Nephron progenitor cell (in vitro differentiated cells): ENCODE measurements at places on chromosomes 5 and 9.

DNA sequence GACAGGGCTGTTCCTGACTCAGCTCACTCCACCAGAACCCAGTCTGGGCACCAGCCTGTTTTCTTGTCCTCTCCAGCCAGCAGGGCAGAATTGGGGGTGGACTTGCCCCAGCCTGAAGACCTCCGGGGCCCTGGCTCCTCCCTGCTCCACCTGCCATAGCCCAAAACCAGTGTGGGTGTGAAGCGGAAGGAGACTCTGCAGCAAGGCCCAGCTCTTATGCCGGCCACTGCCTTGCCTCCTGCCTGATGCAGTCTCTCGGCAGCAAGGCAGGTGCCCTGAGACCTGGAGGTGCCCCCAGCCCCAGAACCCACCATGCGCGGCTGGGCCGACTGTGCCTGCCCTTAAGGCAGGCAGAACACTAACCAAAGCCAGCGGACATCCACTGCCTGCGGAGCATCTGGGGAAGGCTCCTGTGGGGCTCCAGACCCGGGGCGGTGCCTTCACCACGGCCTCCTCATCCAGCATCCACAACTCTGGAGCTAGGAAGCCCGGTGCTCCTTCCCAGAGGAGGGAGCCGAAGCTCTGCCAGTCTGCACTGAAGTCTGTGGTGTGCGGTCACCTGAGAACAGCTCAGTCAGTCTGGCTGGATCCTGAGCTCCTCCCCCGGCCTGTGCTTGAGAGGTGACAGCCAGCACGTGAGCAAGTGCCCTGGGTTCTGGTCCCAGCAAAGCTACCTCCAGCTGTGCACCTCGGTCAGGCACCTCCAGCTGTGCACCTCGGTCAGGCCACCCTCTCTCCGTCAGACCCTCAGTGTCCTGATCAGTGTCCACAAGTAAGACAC lies 116.7 kb downstream of the ADAMTS2 start:
- DNase-seq: peak; percentile 55

GRCh38 chr9:131033269-131034224 lies 24.6 kb downstream of the LAMC3 start:
- no peak for DNase-seq

- no peak for DNase-seq
These were observed 15.3 kb upstream of the KIF12 start for GRCh38 chr9:114114364-114114763.

- no peak for DNase-seq
These were observed 480.2 kb downstream of the CAAP1 start for GRCh38 chr9:26412446-26412845.

GRCh38 chr5:35248843-35249780 lies 18.8 kb upstream of the PRLR start:
- no peak for DNase-seq

- DNase-seq: no peak
These were observed 35.0 kb downstream of the TGFBR1 start for GRCh38 chr9:99139868-99140267.

DNA sequence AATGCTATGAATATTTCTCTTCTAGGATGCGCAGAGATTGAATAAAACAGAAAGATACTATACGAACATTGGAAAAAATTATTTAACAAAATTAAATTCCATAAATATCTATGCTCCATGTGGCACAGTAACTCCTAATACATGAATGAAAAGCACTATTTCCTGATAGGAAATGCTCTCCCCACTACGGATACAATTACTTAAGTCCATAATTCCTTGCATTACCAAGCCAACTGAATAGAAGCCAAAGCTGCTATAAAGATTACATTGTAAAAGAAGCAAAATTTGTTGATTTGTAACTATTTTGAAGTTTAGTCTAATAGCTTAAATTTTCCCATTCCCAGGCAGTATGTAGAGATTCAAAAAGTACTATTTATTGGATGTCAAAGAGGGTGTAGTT lies 61.8 kb upstream of the SNX2 start:
- DNase-seq: no peak

GRCh38 chr5:118793091-118793490 lies 195.3 kb downstream of the DTWD2 start:
- DNase-seq: no peak

- no peak for DNase-seq
These were observed 215.3 kb downstream of the FOXD4L6 start for GRCh38 chr9:40913096-40913719.

GRCh38 chr9:27362447-27363210 lies 65.7 kb upstream of the EQTN start:
- no peak for DNase-seq

DNA sequence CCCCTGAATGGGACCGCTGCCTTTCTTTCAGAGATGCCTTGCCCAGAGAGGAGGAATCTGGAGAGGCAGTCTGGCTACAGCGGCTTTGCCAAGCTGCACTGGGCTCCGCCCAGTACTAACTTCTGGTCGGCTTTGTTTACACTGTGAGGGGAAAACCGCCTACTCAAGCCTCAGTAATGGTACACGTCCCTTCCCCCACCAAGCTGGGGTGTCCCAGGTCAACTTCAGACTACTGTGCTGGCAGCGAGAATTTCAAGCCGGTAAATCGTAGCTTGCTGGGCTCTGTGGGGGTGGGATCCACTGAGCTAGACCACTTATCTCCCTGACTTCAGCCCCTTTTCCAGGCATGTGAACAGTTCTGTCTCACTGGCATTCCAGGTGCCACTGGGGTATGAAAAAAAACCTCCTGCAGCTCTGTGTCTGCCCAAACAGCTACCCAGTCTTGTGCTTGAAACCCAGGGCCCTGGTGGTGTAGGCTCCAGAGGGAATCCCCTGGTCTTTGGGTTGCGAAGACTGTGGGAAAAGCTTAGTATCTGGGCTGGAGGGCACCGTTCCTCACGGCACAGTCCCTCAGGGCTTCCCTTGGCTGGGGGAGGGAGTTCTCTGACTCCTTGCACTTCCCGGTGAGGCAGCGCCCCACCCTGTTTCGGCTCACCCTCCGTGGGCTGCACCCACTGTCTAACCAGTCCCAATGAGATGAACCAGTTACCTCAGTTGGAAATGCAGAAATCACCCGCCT lies 171.2 kb downstream of the CWC27 start:
- DNase-seq: peak; percentile 24

GRCh38 chr5:1317921-1318565 lies 23.2 kb upstream of the TERT start:
- no peak for DNase-seq

GRCh38 chr9:93264338-93265125 lies 80.6 kb downstream of the WNK2 start:
- DNase-seq: no peak

GRCh38 chr9:3794635-3795034 lies 268.8 kb upstream of the RFX3 start:
- DNase-seq: no peak

GRCh38 chr5:67021031-67021430 lies 175.6 kb downstream of the CD180 start:
- no peak for DNase-seq

DNA sequence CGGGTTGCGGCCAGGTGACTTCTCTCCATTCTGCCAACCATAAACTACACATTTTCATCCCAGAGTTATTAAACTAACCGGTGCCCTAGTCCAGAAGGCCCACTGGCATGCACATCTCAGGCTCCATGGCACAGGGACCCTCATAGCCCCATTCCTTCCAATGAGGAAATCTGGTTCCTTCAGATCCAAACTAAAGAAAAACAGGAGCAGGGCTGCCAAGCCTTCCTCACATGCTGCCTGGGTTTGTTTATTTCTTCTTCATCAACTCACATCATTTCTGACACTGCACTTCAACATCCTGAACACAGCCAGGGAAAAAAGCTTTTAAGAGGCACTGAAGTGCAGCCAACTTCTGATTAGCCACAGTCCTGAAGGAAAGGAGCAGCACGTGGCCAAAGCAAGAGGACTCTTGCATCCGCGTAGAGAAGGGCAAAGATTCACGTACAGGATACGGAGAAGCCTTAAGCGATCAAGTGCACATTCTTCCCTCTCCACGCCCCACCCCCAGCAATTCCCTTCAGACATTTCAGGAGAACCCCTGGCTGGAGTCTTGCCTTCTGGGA lies 22.5 kb downstream of the LHFPL2 start:
- no peak for DNase-seq

GRCh38 chr9:137272241-137273094 lies 5.1 kb upstream of the TOR4A start:
- no peak for DNase-seq

- no peak for DNase-seq
These were observed 120.8 kb upstream of the ZNF608 start for GRCh38 chr5:124867137-124867704.

DNA sequence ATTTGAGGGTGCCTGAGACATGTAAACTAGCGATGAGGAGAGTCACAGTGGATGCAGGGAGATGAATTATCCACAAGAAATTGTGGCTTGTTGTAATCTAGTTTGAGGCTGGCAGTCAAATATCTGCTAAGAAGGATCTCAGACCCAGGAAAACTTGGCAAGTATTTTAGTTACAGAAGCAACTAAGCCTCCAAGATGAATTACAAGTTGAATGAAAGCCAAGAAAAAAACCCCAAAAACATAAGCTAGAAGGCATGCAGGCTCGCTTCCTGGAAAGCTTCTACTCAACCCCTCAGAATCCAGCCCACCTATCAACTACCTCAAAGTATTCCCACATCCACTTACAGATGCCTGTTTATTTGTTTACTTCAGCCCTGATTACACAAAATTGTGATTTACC lies 696.9 kb downstream of the MAT2B start:
- DNase-seq: no peak

GRCh38 chr9:130824643-130825350 lies 10.3 kb upstream of the ABL1 start:
- peak; percentile 46 for DNase-seq

DNA sequence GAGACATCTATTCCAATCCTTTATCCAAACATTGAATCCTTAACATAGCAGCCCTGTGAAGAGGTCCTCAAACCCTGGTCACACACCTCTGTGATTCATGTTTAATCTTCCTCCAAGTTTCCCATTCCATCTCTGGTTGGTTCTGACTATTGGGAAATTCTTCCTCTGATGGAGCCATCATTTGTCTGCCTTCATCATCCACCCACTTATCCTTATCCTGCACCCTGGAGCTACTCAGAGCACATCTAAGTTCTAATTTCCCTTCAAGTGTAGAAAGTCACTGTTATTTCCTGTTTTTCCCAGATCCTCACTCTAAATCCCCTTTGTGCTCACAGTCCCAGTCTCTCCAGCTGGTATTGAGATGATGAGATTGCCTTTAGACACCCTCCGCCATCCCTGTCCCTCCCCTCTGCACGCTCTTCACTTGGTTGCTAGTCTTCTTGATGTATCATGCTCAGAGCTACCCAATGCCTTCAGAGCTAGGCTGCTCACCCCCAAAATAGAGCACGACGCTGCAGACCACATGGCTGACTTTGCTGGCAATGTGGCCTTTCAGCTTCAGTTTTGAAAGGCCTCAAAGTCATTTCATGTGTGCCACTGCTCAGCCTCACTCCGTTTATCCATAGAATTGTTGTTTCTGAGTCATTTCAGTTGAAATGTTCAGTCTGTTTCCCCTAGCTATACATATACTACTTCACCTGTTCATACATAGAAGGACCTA lies 154.3 kb downstream of the PALM2AKAP2 start:
- no peak for DNase-seq

GRCh38 chr9:137275588-137276472 lies 1.7 kb upstream of the TOR4A start:
- no peak for DNase-seq

DNA sequence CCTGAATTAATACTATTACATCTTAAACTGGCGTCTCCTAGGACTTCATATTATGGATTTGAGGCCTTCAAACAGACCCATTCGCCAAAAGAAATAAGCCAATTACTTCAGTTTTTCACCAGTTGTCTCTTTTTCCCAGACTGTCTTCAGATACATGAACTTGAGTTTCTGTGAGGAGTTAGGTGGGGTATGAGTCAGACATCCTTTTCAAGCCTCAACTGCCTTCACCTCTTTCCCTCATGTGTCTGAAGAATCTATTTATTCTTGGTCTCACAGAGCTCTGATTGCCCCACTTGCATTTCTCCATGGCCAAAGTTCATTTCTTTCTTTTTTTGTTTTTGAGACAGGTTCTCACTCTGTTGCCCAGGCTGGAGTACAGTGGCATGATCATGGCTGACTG lies 12.5 kb downstream of the WNT8A start:
- no peak for DNase-seq

DNA sequence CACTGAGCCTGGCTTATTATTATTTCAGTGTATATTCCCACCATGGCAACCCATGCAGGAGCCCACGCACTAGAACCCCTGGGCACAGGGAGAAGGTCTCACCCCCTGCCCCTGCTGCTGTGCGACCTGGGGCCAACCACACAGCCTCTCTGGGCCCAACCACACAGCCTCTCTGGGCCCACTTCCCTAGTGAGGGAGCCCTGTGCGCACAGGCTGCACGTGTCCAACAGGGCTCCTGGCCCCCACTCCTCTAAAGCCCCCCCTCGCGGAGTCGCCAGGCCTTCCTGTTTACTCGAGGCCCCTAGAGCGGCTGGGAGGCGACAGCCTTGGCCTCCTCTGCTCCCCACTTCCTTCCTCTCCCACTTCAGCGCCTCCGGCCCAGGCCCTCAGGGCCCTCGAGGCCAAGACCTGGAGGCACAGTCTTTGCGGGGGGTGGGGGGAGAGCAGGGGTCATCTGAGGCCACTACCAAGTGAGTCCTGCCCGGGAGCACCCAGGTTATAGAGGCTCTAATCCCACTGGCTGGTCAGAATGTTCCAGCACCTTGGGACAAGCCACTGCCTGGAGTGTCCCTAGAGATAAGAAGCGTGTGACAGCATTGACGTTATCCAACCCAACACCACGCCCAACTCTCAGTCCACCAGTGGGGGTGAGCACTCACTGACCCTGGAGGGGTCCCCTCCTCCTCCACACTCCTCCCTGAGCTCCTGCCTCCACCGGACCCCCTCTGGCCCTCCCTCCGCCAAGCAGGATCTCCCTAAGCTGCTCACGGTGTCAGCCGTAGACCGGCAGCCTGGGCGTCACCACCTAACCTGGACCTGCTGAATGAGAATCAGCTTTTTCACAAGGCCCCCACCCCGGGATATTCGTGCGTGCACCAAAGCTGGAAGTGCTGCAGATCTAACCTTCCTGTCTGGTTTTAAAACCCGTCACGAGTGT lies 7.9 kb upstream of the ENG start:
- no peak for DNase-seq

- no peak for DNase-seq
These were observed 242.2 kb upstream of the ACTBL2 start for GRCh38 chr5:57724836-57725235.

GRCh38 chr5:72550595-72550994 lies 43.4 kb upstream of the ZNF366 start:
- DNase-seq: no peak
